ENCODE measurements at places on chromosomes 5 and 9.

DNA sequence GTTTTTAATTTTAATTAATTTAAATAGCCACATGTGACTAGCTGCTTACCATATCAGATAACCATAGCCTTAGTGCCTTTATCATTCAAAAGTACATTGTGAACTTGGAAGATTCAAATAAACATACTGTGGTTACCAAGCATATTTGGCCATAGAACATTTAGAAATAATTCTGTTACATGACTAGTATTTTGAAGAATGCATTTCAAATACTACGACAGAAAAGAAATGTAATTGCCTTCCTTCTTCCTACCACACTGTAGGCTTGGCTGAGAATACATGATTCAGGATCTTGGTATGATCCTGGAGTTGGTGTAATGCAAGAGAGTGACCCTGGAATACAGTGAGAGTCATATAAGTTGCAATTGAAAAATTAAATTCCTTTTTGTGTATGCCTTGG lies 109.7 kb upstream of the PCA3 start:
- DNase-seq = no peak

DNA sequence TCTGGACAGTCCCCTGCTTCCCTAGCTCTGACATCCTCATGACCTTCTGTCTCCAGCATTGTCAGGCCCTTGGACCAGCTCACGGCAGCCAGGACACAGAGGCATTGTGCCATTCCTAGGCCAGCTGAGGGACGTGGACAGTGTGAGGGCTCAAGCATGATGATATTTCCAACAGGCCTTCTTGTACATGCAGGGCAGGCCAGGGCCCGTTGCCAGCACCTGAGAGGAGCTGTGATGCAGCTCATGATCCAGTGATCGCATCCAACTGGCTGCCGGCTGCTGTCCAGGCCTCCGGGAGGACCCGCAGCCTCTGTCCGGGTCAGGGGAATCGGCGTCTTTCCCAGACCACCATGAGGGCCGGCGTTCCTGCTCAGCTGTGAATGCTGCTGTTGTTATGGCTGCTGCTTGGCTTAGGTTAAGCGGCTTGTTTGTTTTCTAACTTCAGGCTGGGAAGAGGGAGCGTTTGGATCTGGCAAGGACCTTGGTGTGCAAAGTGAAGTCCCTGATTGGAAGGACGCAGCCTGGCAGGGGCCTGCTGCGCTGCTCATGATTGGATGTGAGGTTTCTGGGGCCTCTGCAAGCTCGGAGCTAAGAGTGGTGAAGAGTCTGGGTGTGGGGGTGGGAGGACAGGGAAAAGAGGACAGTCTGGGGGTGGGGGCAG lies 53.8 kb downstream of the PDZD2 start:
- no peak for DNase-seq

- no peak for DNase-seq
These were observed 39.6 kb downstream of the SNX30 start for GRCh38 chr9:112789891-112790774.

DNA sequence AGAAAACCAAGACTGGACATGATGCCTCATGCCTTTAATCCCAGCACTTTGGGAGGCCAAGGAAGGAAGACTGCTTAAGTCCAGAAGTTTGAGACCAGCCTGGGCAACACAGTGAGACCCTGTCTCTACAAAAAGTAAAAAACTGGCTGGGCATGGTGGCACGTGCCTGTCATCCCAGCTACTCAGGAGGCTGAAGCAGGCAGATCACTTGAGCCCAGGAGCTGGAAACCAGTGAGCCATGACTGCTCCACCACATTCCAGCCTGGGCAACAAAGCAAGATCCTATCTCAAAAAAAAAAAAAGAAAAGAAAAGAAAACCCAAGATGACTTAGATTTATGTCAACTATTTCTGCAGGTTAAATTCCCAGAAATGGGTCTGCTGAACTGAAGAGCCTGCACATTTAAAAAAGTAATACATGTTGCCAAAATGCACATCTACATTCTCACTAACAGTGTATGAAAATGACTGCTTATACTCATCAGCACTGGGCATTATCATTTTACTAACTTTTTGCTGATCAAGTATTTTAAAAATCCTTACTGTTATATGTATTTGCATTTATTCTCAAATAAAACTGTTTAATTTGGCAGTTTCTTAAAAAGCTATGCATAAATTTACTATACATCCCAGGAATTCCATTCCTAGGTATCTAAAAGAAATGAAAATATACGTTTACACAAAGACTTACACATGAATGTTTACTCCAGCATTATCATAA lies 14.3 kb downstream of the ERMP1 start:
- no peak for DNase-seq

GRCh38 chr9:122394265-122395125 lies 23.7 kb downstream of the PTGS1 start:
- DNase-seq = no peak

DNA sequence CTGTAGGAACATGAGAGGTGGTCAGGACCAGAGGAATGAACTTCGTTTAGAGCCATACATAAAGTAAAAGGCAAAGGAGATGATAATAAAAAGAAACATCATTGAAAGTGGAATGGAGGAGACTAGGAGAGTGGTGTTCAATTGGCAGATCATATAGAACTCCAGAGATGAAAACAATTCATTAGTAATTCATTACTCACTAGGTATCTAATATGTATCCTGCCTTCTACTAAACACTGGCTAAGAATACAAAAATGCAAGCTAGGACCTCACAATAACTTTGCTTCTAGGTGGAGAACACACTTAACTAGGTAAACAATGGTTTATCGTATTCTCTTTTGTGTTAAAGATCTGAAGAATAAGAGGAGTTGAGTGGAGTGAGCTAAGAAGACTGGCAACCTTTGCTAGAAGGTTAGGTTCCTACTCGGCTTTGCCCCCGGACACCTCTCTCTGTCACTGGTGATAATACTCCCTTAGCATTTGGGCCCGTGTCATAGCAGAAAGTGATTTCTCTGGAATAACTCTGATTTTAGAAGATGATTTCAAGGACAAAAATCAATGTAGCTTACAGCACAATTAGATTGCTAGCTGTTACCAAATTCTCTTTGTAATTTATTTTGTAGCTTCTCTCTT lies 88.6 kb upstream of the IFNE start:
- no peak for DNase-seq
